ENCODE measurements at places on chromosomes 16 and 17. TPM values are rescaled to one million over a fixed set of nuclear protein-coding genes. Genes with fewer than 3 reads are reported as not detected.
A peak's percentile ranks its signal among the peaks of the same experiment; 100 is the strongest.

GRCh38 chr17:72657467-72658317, 434.8 kb downstream of the SLC39A11 start:
- DNase-seq = peak; percentile 31
- H3K36me3 ChIP-seq = no peaks in the 10 kb centered on the region
- no peak overlapping the region for H3K4me3 ChIP-seq
- no peaks in the 10 kb centered on the region for H3K27me3 ChIP-seq
- no peak overlapping the region for H3K27ac ChIP-seq

GRCh38 chr17:49209061-49209571, 1.3 kb downstream of the GNGT2 start:
- DNase-seq = peak; percentile 49
- H3K27me3 ChIP-seq = peaks cover 14% of the 10 kb centered on the region
- H3K27ac ChIP-seq = no peak overlapping the region
- no peaks in the 10 kb centered on the region for H3K36me3 ChIP-seq

- H3K27me3 ChIP-seq = peaks cover 82% of the 10 kb centered on the region
- H3K4me1 ChIP-seq = no peaks in the 10 kb centered on the region
- H3K36me3 ChIP-seq = no peaks in the 10 kb centered on the region
- no peak overlapping the region for H3K27ac ChIP-seq
Measured at GRCh38 chr17:45783593-45784292, 377 bp upstream of the CRHR1 start.

DNA sequence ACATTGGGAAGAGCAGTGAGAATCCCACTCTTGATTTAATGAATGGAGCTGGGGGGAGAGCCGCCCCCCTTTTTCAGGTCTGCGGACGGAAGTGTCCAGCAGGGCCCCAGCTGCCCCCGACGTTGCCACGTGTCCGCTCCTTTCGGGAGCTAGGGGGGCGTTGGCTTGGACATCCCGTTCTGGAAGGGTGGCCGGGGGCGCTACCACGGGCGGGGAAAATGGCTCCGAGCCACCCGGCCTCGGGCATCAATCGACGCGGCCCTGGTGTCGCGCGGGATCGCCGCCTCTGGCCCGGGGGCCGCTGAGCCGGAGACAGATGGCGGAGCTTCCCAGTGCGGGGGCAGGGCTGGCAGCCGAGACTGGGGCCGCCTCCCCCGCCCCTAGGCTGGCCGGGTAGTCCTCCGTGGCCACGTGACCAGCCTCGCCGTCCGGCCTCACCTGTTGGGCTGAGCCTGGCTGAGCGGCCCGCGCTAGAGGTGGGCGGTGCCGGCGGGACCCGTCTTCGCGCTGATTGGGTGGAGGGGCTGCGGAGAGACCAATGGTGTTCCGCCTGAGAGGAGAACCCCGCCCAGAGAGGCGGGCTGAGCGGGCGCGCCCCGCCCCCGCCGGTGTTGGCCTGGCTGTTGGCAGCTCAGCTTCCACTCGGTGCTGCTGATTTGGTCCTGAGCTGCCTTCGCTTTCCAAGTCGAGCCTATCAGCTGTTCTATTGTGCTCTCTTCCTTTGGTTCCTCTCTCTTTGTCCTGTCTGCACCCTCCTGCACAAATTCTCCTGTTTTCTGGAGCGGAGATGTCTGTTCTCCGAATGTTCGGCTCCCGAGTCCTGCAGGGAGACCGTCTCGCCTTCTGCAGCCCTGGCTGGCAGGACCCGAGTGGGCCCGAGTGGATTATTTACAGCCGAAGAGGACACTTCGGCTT, 8.3 kb downstream of the HS3ST3B1 start:
- no peak overlapping the region for H3K27ac ChIP-seq
- no peak for DNase-seq
- H3K36me3 ChIP-seq = no peaks in the 10 kb centered on the region

DNA sequence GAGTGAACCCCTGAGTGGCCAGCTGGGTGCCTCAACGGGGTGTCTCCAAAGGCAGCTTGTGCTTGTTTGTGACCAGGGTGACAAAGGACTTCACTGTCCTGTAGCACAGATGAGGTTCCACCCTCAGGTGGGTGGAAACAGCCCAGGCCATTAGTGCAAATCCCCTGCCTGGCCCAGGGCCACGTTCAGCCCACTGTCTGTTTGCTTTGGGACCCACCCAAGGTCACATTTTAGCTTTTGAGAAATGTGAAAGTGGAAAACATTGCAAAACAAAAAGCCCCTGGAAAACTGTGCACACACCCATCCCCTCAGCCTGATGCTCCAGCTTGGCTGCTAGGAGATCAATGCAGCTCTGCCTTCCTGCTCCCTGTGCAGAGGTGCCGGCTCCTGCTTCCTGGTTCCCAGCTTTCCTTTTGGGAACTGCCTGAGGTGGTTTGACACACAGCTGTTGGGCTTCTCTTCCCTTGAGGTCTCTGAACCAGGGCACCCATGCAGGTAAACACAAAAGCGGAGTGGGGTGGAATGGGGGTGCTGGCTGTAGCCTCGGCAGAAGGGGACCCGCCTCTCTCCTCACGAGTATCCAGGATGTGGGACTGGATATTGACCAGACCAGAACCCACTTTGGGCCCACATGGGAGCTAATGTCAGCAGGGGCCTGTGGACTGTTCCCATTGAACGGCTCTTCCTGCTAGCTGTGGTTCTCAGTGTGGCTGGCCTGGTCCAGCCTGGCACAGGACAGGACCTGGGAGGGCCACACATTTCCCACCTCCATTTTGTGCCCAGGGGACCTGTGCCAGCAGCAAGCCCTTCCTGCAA, 7.9 kb upstream of the SPHK1 start:
- no peaks in the 10 kb centered on the region for H3K27me3 ChIP-seq
- no peaks in the 10 kb centered on the region for H3K4me1 ChIP-seq
- H3K27ac ChIP-seq = no peak overlapping the region
- DNase-seq = no peak
- no peaks in the 10 kb centered on the region for H3K36me3 ChIP-seq
- no peak overlapping the region for H3K4me3 ChIP-seq

PPP1R9B gene
- total RNA-seq = 35.8 TPM

ENGASE gene
- total RNA-seq = 19.5 TPM

DPEP2 gene
- total RNA-seq = not detected

ERI2 gene
- 25.6 TPM for total RNA-seq

DNA sequence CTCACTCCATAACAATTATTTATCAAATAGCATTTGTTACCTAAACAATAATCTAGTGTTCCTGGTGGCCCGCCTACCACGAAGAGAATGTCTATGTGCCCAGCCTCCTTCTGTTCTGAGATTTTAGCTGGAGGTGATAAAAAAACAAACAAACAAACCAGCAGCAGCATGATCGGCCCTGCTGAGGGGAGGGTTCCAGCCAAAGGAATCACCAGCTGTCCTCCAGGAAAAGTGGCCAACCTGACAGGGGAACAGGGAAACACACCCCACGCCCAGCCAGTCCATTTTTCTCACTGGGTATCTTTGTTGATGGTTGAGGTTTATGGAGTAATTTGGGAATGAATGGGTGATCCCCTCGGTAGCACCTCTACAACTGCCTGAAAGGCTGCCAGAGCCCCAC, 203.0 kb upstream of the DYNLRB2 start:
- no peak overlapping the region for H3K27ac ChIP-seq
- no peak for DNase-seq
- no peaks in the 10 kb centered on the region for H3K4me1 ChIP-seq

PRSS21 gene
- 77.4 TPM for total RNA-seq

ZFP3 gene
- 4.5 TPM for total RNA-seq

DNA sequence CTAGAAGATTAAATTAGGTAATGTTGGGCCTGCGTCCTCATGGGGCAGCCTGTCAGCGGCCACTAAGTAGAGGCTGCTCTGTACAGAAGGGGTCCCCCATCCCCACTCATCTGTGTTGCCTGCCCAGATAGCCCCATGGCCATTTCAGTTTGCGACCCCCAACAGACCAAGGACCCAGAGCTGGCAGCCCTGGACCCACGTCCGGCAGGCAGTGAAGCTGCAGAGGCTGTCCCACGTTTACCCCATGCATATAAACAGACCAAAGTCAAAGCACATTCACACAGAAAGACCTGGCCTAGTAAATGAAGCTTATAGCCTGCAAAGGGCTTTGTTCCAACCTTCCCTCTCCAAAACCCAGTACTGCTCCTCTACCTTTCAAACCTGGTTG, 4.6 kb downstream of the PDF start:
- no peak overlapping the region for H3K27ac ChIP-seq
- DNase-seq = no peak
- H3K4me1 ChIP-seq = peaks cover 35% of the 10 kb centered on the region
- no peak overlapping the region for H3K4me3 ChIP-seq
- peaks cover 22% of the 10 kb centered on the region for H3K36me3 ChIP-seq
- no peaks in the 10 kb centered on the region for H3K27me3 ChIP-seq

DNA sequence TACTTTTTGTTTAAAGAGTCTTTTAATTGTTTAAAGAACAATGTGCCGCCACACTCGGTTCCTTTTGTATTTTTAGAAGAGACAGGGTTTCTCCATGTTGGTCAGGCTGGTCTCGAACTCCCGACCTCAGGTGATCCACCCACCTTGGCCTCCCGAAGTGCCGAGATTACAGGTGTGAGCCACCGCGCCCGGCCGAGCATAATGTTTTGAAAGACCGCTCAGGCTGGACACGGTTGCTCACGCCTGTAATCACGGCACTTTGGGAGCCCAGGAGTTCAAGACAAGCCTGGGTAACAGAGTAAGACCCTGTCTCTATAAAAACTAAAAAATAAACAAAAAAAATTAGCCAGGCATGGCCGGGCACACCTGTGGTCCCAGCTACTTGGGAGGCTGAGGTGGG, 59.8 kb downstream of the RNF213 start:
- H3K4me3 ChIP-seq = no peak overlapping the region
- no peaks in the 10 kb centered on the region for H3K27me3 ChIP-seq
- DNase-seq = no peak
- H3K36me3 ChIP-seq = peaks cover 5% of the 10 kb centered on the region
- H3K4me1 ChIP-seq = no peaks in the 10 kb centered on the region

SLFN14 gene
- not detected for total RNA-seq

- DNase-seq = no peak
- H3K4me3 ChIP-seq = no peak overlapping the region
- H3K4me1 ChIP-seq = no peaks in the 10 kb centered on the region
- H3K27ac ChIP-seq = no peak overlapping the region
- no peaks in the 10 kb centered on the region for H3K36me3 ChIP-seq
- no peaks in the 10 kb centered on the region for H3K27me3 ChIP-seq
Measured at GRCh38 chr17:61709567-61709966, 118.5 kb upstream of the NACA2 start.

KRTAP4-6 gene
- not detected for total RNA-seq

DNA sequence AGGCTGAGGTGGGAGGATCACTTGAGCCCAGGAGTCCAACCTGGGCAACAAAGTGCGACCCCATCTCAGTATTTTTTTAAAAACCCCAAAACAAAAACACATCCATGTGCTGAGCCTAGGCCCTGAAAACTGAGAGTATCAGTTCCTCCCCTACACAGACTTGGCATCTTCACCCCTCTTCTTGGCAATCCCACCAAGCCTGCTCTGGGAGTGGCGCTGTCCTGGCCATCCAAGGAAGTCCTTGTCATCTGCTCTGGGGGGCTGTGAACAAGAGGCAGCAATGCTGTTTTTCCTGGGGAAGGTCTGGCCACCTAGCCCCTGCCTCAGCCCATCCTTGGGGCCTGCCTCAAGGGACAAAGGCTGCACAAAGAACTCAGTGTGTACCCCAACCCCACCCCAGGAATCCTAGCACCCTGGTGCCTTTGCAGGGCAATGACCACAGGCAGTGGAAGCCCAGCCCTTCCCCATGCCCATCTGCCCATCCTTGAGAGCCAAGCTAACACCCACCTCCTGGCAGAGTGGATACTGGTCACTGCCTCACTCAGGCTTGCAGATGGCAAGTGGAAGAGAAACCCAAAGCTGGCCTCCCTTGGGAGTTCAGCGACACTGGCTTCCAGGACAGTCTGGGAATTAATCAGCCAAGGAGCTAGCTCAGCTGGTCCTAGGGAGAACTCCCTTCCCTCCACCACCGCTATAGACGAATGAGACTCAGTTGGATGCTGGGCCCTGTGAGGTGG, 14.8 kb upstream of the GFOD2 start:
- no peaks in the 10 kb centered on the region for H3K27me3 ChIP-seq
- H3K4me1 ChIP-seq = no peaks in the 10 kb centered on the region
- no peak overlapping the region for H3K27ac ChIP-seq
- no peak for DNase-seq

GRCh38 chr17:18959845-18960240, 7.9 kb downstream of the SLC5A10 start:
- H3K27ac ChIP-seq = no peak overlapping the region
- H3K36me3 ChIP-seq = no peaks in the 10 kb centered on the region
- no peaks in the 10 kb centered on the region for H3K27me3 ChIP-seq
- no peak overlapping the region for H3K4me3 ChIP-seq

ZNF423 gene
- total RNA-seq = not detected

KRTAP2-3 gene
- 0.57 TPM for total RNA-seq

C16orf89 gene
- not detected for total RNA-seq

GRCh38 chr17:74020522-74020921, 183.0 kb upstream of the RPL38 start:
- peaks cover 89% of the 10 kb centered on the region for H3K27me3 ChIP-seq
- DNase-seq = no peak
- H3K27ac ChIP-seq = no peak overlapping the region
- no peaks in the 10 kb centered on the region for H3K36me3 ChIP-seq

TBC1D3K gene
- not detected for total RNA-seq

OTOP3 gene
- total RNA-seq = not detected

DNA sequence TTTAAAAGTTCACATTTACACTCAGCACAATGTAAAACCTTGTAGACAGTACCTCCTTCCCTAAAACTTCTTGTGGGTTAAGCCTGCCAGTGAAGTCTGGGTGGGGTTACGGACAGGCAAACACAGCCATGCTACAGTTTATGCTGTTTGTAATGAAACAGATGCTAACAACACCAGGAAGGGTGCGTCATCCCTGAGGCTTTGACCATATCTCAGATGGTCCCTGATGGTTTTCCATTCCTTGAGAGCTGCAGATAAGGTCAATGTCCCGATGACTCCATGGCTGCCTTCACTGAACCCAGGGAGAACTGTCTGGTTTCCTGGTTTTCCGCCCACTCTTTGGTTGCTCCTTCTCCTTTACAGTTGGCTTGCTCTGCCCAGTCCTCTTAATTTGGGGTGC, 29.1 kb downstream of the GAS7 start:
- H3K27me3 ChIP-seq = peaks cover 50% of the 10 kb centered on the region
- H3K4me3 ChIP-seq = no peak overlapping the region
- no peaks in the 10 kb centered on the region for H3K36me3 ChIP-seq
- H3K4me1 ChIP-seq = no peaks in the 10 kb centered on the region
- no peak for DNase-seq
- H3K27ac ChIP-seq = no peak overlapping the region

- H3K4me1 ChIP-seq = peaks cover 16% of the 10 kb centered on the region
- DNase-seq = peak; percentile 10
- peaks cover 3% of the 10 kb centered on the region for H3K27me3 ChIP-seq
- no peaks in the 10 kb centered on the region for H3K36me3 ChIP-seq
Measured at GRCh38 chr17:57166803-57167202, 81.8 kb downstream of the AKAP1 start.

- H3K4me1 ChIP-seq = peaks cover 11% of the 10 kb centered on the region
- no peak overlapping the region for H3K27ac ChIP-seq
- no peaks in the 10 kb centered on the region for H3K27me3 ChIP-seq
- no peaks in the 10 kb centered on the region for H3K36me3 ChIP-seq
Measured at GRCh38 chr17:44914698-44915271, 515 bp downstream of the GFAP start.

All from PC-9 (cell line).